Stimulated activated CD8-positive, alpha-beta memory T cell treated with anti-CD3 and anti-CD28 coated beads, Interleukin-15, amount 100 ng/mL, for 1 hour (primary cell): ENCODE measurements at places on chromosomes 5 and 9.

DNA sequence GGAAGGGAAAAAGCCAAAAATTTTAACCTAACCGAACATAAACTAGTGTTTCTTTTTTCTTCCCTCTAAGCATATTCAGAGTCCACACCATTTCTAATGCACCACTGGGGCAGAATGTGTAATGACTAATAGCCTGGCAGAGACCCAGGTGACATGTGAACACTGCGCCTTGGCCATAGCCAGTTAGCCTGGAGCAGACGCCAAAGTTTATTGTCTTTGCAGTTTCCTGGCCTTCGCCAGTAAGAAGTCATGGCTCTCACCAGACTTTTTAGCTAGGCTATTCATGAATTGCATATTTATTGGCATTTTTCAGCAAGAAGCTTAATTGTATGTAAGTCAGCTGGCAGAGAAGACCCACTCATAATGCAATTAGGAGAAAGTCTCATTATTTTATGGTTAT lies 182.8 kb upstream of the SLC27A6 start:
- no peak for DNase-seq

- no peak for DNase-seq
These were observed 12.5 kb upstream of the COL5A1 start for GRCh38 chr9:134629061-134629585.

GRCh38 chr5:135426102-135427082 lies 20.8 kb downstream of the DCANP1 start:
- no peak for DNase-seq

- DNase-seq: no peak
These were observed 240.7 kb upstream of the NREP start for GRCh38 chr5:111997711-111998110.

DNA sequence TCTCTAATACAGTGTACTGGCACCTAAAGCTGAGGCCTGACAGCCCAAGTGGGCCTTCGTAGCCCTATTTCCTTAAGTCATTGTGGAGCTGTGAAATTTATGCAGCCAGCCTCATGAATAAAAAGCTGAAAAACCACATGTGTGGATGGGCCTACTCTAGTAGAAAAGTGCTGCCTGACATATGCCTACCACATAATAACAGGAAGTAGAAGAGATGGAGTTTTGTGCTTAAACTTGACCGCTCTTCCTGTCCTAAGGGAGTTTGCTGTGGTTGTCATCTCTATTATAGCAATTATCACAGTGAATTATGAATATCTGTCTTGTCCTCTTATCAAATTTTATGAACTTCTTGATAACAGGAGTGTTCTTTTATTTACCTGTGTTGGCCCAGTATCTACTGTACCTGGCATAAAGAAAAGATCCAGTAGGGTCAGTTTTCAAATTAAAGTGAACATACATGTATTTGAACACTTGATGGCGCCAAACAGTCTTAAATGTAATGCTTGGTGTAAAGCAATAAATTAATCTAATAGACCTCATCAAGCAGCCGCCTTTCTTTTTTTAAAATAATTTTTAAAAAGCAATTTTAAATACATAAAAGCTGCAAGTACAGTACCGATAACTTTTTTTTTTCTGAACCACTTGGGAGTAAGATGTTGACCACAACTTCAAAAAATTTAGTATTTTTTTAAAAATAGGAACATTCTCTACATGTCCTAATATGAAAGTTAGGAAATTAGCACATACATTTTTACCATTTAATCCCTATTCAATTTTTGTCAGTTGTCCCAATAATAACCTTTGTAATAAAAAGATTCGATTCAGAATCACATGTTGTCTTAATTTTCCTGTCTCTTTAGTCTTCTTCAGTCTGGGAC lies 51.0 kb downstream of the FKTN start:
- no peak for DNase-seq

- DNase-seq: no peak
These were observed 51.9 kb upstream of the POU5F2 start for GRCh38 chr5:93793159-93793781.

DNA sequence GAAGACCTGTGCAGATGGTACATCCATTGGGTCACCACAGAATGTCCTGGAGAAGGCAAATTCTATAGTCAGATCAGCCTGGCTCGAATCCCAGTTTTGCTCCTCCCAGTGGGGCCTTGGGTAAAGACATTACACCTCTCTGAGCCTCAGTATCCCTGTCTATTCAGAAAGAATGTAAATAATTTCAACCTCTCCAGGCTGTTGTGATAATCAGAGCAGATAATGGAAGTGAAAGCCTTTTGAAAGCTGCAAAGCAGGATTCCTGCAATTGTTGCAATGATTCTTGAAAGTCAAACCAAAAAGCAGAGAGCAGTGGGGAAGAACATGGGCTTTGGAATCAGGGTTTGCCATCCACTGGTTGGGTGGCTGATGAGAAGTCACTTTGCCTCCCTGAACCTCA lies 63.2 kb downstream of the LHX2 start:
- DNase-seq: no peak

GRCh38 chr5:154794525-154795234 lies 39.5 kb downstream of the LARP1 start:
- no peak for DNase-seq

DNA sequence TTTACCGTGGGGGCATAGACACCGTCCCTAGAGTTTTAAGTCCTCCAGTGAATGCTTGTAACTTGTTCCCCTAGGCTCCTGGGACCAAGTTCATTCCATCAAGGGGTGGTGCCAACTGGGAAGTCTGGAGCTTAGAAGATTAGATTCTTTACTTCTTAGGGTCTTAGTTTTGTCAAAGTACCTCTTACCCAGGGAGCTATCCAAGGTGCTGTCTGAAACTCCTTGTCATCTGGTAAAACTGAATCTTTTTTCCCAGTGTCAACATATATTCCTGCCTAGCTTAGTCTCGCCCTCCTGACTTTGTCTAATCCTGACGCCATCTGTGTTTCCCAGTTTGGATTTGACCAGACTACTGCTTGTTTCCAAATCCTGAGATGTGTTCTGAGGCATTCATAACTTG lies 41.6 kb downstream of the MAMDC2 start:
- no peak for DNase-seq

DNA sequence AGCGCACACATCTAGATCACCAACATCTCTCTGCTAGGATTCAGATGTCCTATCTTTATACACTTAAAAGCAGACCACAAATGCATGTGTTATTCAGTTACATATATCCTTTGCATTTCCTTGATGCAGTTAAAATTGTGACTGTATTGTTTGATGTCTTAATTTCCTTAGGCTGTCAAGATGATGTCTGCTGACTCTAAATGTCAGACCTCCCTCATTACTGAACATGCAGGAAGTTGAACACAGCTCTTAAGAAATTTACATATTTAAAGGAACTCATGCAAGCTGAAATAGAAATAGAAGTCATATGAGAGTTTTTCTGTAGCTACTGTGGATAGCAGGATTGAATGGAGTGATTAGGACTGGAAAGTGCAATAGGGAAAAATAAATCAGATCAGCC lies 336.5 kb upstream of the SEMA6A start:
- DNase-seq: no peak

DNA sequence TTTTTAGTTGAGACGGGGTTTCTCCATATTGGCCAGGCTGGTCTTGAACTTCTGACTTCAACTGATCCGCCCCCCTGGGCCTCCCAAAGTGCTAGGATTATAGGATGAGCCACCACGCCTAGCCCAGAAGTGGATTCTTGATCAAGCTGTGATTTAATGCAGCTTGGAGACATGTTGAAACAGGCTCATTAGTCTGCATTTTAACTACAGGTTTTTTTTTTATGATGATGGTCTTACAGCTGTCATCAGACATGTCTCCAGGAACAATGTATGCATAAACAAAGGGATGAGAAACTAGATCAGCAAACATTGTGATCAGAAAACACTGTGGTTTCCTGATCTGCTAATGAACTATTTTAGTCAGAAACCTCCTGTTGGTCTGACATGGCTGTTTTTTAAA lies 30.0 kb upstream of the PLPP1 start:
- DNase-seq: no peak
